ENCODE measurements at places on chromosomes 5 and 9.

GRCh38 chr5:54944364-54944763 is 41.0 kb downstream of the ESM1 start:
- DNase-seq: peak; percentile 51

DNA sequence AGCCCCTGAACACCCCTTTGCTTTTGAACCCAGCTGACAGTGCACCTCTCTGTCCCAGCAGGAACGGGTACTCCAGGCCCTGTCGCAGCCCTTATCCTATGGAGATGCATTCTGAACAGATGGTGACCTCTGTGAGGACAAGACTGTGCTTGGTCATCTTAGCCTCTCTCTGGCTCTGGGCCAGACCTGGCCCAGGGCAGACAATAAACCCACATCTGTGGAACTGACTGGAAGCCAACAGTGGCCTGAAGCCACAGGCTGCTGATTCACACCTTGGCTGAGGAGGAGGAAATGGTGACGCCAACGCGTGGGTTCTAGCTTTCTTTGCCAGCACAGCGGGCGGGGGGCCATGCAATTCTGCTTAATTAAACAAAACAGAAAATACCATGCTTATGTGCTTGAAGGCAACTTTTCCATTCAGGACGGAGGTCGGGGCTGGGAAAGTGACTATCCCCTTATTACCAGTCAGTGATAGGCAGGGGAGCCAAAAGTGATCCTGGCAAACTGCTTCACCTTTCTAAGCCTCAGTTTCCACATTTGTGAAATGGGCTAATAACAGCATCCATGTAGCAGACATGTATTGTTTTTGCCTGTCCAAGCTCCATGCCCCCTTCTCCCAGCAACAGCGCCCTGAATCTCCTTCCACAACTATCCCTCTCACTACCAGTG is 10.8 kb downstream of the SH3PXD2B start:
- peak; percentile 98 for DNase-seq

- peak; percentile 45 for DNase-seq
These were observed 57.7 kb upstream of the EGFL7 start for GRCh38 chr9:136604823-136605525.

GRCh38 chr9:17491780-17492179 is 87.1 kb upstream of the SH3GL2 start:
- DNase-seq: no peak

DNA sequence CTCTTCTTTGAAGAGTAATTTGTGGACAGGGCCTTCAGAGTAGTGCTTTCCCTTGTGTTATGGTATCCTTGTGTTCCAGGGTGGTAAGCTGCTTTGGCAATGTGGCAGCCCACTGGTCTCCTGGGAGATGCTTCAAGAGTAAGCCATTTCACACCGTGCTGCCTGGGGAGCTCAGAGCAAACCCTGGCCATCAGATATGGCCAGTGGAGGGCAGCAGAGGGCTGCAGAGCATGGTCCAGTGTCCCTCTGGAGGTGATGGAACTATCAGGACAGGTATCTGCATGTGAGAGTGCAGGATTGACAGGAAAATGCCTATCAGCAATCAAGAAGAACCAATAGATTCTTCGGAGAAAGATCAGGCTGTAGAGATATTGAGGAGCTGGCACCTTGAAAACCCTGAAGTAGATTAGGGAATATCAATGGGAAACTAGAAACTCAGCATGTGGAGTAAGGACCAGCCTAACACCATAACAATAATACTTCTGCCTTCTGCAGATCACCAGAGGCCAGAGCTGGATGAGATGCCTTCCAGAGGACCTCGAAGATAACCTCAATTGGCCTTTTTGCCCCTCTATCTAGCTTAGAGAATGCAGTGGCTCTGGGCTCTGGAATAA is 90.8 kb downstream of the PLPPR1 start:
- DNase-seq: peak; percentile 72

GRCh38 chr5:122880749-122881148 is 35.3 kb downstream of the SNX24 start:
- DNase-seq: peak; percentile 38

DNA sequence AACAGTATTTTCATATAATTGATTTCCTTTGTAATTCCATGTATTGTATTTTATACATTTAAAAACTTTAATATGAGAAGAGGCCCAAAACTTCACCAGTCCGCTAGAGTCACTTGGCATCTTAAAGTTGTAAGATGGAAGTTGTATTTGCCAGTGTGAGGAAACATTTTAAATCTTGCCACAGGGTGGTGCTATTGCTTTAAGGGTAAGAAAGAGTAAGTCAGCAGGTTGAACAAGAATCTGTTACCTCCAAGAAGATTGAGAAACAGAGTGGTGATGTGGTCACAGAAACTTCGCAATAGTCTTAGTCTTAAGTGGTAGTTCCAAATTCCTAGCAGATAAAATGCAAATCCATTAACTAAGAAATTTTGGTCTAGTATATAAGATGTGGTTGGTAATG is 39.8 kb upstream of the RANBP6 start:
- peak; percentile 86 for DNase-seq

GRCh38 chr5:137146402-137146890 is 352.7 kb downstream of the SPOCK1 start:
- DNase-seq: peak; percentile 94

GRCh38 chr5:92916036-92916435 is 665.0 kb downstream of the NR2F1-AS1 start:
- DNase-seq: peak; percentile 15

GRCh38 chr9:106419829-106420228 is 443.1 kb upstream of the ZNF462 start:
- DNase-seq: peak; percentile 78

DNA sequence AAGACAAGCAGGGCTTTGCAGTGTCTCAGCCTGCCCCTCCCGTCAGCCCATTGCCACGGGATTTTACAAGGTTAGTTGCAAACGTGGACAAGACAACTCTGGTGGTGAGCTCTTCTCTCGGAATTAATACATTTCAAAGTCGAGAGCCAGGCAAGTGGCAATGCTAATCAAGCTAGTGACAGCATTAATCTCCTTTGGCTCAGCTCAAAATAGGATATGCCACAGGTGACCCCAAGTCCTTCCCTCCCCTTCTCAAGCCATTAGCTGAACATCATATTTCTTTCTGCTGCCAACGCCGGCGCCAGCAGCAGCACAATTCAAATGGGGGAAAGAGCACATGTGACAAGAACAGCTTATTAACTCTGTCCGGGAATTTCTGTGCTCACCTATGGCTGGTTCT is 190.1 kb downstream of the ATPSCKMT start:
- DNase-seq: no peak

DNA sequence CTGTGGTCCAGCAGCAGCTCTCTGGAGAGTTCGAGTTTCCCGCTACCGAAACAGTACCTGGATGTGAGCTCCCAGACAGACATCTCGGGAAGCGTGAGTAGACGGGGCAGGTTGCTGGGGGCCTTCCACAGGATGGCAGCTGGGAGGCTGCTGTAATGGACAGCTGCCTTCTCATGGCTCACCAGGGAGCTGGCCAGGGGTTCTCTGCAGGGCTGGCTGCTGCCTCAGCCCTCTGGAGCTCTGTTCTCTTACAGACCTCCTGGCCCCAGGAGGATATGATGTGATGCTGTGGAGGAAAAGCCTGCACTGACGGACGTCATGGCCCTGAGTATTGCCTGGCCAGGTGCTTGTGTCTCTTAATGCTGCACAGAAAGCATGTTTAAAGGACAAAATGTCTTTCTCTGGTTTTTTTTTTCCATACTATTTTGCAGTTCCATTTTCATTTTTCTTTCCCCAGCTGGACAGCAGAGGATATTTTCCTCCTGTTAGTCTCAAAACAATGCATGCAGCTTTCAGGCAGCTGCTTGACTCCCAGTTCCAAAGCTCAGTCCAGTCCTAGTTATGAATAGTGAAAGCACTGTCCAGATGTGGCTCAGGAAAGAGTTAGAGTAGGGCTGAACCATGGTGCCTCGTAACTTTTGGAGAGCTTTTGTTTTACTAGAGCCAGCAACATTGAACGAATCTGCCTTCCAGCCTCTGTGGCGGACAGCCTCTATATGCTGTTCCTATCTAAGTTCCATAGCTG is 77.5 kb upstream of the RARS1 start:
- no peak for DNase-seq

DNA sequence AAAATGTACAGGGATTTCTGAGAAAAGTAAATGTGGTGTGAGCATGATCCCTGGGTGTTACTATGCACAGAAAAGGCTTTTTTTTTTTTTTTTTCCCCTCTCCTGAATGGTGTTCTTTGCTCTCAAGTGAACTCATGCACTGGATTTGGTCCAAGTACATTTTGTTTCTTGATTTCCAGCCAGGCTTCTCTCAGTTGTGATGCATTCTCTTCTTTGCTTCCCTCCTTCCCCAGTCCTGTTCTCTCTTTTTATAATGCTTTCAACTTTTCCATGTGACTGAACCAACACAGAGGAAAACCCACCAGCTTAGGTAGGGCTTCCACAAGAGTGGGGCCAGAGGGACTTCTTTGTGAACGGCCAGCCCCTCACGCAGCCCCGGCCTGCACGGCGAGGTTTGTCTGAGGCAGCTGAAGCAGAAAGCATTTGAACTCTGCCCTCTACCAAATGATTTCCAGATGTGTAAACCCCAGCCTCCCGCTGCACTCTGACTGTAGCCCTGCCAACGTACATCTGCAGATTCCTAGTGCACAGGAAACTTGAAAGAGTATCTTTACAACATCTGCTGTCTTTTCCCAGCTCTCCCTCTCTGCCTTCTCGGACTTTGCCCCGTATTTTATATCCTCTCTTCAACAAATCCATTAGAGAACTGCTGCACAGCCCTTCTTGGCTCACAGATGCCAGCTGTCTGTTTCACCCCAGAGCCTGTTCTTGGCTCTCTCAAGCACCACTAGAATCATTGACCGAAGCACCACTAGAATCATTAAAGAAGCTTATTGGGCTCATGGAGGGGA is 71.8 kb upstream of the CD180 start:
- peak; percentile 95 for DNase-seq

- DNase-seq: peak; percentile 20
These were observed 102.6 kb downstream of the TMEM232 start for GRCh38 chr5:110623874-110624273.

GRCh38 chr5:73157414-73158303 is 15.3 kb upstream of the TMEM174 start:
- no peak for DNase-seq

DNA sequence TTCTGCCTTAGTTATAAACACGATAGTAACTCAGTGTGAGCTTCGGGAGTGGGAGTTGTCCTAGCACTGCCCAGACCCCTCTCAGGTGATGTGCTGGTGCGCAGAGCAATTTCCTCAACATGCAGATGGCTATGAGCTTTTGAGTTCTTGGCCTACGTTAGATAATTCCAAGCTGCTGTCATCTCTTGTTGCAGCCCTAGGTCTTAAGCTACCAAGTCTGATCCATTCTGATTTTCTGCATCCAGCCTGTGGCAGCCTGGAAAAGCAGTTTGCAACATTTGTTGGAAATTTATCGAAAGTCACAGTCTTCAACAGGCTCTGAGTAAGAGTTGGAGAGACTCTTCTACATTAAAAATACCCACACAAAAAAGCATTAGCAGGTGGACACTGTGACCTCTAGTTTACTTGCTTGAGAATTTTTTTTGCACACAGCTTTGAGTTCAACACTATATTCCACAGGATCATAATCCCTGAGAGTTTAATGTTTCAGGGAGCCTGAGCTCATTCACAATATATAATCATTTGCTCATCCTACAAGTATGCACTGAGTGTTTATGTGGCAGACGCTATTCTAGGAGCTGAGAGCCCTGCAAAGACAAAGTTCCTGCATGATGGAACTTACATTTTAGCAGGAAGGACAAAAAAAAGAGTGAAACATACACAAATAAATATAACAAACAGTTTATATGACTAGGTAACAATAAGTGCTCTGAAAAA is 91.6 kb downstream of the UBE2QL1 start:
- DNase-seq: peak; percentile 8

DNA sequence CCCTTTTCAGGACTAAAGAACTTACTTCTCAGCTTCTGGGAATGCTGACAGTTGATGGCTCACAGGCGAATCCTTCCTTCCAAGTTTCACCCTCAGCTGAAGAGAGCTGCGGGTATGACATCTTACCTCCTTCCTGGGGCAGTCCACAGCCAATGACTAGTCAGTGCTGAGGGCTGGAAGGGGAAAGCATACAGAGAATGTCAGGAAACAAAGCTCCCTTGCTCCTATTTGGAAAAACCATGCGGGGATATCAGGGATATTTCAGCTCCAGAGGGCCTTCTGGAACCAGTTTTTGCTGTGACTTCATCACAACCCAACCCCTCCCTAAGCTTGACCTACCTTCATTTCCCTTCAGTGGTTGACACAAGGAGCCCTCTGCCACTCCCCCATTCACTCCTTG is 15.7 kb downstream of the FTMT start:
- DNase-seq: no peak

DNA sequence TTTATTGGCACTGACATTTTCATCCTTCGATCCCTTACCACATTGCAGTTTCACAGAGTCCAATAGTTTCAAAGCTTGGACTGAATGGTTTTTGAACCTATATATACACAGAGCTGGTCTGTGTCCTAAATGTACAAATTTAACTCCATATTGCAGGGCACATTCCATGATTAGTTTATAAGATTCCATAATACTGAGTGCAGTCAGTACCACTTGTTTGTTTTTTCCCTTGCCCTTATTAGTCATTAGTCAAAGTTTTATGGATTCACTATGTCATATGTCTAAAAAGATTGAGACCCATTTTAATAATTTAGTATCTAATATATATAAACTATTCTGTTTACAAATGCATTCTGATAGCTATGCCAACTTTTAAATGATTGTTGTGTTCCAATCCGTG is 654.8 kb upstream of the MEF2C start:
- DNase-seq: no peak

- peak; percentile 89 for DNase-seq
These were observed 69.9 kb downstream of the LRSAM1 start for GRCh38 chr9:127520941-127521918.

DNA sequence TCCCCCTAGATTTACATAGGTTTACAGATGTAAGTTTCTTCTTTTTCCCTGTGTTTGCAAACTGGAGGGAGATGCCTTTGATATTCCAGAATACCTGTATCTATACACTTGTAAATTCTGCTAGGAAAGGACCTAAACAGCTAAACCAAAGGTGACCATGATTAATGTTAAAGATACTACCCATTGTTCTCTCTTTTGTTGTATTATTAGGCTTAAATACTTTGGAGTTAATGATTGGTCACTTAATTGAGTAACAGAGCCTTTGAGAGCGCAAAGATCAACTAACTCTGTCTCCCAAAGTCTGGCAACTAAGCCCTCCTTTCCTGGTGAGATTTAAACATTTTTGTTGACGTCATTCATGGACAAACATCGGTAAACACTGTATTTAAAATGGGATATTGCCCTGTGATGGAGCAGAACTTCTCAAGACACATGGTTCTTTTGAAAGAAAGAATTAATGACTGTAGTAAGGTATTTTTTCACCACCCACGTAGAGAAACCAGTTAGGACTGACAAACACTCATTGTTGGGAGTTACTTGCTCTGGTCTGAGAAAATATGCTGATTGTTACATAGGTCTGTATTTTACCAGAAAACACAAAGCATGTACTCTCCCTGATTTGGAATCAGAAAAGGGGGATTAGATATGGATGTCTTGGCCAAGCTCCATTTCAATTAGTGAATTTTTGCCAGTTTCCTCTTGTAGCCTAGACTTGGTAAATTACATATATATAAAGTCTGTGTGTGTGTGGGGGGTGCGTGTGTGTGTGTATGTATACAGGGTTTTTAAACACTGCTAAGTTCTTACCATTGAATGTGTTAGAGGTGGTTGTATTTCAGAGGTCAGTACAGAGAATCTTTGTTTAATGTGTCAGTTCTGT is 4.6 kb downstream of the VCAN start:
- DNase-seq: peak; percentile 55
